ENCODE measurements at places on chromosomes 2 and 18.

DNA sequence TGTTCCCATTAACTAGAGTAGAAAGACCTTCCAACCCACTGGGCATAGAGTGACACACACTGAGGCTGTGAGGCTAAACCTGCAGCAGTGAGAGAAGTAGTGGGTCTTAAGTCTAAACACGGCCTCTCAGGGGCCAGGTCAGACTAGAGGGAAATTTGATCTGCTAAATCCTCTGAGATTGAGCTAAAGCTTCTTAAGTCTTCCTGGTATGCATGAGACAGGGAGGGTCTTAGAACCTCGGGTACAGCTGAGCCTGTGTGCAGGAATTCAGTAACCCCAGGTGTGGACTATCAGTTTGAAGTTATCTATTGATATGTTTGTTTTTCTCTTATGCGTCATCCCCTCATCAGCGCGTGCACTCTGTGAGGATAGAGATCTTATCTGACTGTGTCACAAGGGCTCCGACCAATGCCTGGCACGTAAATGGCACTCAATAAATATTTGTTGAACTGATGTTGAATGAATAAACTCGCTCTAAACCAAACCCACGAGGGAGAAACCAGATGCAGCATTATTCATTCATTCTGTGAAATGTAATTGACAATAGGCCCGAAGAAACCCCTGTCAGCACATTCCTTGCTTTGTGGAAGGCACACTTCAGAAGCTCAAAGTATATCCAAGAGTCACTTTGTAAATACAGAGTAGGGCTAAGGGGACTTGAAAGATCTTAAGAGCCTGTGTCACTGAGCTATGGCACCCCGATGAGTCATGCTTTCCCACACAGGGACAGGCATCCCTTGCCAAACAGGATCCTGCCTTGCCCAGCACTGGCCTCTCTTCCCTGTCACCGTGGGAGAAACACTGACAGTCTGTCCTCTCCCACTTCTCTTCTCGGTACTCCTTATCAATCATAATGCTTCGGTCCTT lies 21.7 kb upstream of the RAB10 start:
- peak; percentile 36 for DNase-seq

- DNase-seq, result peak; percentile 82
Measured at GRCh38 chr2:105797298-105797819, 52.6 kb downstream of the NCK2 start.

- no peak for DNase-seq
Measured at GRCh38 chr2:19987936-19988335, 2.0 kb downstream of the WDR35 start.

GRCh38 chr18:55996717-55997116 lies 408.7 kb upstream of the TCF4 start:
- DNase-seq, result no peak

- DNase-seq, result no peak
Measured at GRCh38 chr2:226847090-226847489, 11.2 kb downstream of the RHBDD1 start.

GRCh38 chr2:8489221-8489620 lies 192.6 kb upstream of the ID2 start:
- DNase-seq, result peak; percentile 30

- DNase-seq, result no peak
Measured at GRCh38 chr2:10572701-10573100, 117.1 kb downstream of the NOL10 start.

- DNase-seq, result peak; percentile 94
Measured at GRCh38 chr2:74201596-74201995, 3.2 kb downstream of the MTHFD2 start.

- peak; percentile 89 for DNase-seq
Measured at GRCh38 chr2:190765386-190766173, 115.0 kb upstream of the GLS start.

- no peak for DNase-seq
Measured at GRCh38 chr18:8744656-8745055, 39.3 kb downstream of the MTCL1 start.

- DNase-seq, result no peak
Measured at GRCh38 chr2:153228904-153229303, 249.7 kb downstream of the RPRM start.

DNA sequence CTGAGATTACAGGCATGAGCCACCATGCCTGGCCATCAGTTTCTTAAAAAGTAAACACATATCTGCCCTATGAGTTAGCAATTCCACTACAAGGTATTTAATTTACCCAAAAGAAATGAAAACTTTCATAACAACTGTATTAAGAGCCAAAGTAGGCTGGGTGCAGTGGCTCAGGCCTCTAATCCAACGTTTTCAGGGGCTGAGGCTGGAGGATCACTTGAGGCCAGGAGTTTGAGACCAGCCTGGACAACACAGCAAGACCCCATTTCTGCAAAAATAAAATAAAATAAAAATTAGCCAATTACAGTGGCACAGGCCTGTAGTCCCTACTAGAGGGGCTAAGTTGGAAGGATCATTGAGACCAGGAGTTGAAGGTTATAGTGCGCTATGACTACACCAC lies 6.5 kb downstream of the ROCK2 start:
- no peak for DNase-seq

DNA sequence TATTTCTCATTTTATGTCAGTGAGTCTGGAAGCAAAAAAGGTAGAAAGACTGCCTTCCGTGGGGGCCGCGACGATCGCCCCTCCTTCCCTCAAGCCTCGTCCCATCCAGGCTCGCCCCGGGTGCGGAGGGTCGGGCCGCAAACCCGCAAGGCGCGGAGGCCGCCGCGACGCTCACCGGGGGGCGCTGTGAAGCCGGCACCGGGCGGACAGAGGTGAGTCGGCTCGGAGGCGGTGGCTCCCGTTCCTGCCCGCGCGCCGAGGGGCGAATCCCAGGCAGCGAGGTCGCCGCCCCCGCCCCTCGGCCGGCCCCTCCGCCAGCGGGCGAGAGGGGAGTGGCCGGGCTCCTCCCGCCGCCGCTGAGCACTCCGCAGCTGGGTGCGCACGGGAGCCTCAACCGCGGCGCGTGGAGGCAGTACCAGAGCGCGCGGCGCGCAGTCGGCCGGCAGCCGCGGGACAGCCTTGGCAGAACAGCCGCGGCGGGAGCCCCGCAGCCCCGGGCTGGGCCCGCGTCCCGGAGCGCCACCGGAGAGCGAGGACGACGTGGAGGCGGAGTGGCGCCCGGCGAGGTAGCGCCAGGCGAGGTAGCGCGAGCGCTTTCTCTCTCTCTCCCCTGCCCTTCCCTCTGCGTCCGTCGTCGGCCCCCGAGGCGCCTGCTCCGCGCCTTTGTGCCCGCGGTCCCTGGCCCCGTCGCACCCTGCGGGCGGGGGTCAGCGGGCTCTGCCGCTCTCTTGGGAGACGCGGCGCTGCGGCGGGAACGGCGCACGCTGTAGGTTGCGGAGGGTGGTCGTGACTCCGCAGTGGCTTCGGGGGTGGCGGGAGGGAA lies at the start of gene MYO1B:
MYO1B (plus strand) TSS at position 359 of the 823 bp plus-strand sequence. CDS start 31,492 bp downstream, outside the sequence.
- DNase-seq, result peak; percentile 71

DNA sequence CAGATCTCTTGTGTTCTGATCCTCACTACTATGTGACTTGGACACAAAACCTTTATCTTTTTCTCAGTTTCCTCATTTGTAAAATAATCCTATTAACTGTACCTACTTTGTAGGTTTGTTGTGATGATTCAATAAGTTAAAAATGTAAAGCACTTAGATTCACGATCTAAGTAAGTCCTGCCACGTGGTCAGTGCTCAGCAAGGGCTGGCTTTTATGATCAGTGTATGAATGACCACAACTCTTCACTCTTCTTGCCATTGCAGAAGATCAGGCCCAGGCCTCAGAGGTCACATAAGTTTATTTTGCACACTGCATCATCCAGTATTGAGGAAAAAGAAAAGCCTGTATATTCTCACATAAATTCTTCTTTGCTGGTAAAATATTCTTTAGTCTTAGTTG lies 1192.5 kb upstream of the ACVR2A start:
- DNase-seq, result no peak

- no peak for DNase-seq
Measured at GRCh38 chr2:132372276-132372675, 44.3 kb upstream of the GPR39 start.

DNA sequence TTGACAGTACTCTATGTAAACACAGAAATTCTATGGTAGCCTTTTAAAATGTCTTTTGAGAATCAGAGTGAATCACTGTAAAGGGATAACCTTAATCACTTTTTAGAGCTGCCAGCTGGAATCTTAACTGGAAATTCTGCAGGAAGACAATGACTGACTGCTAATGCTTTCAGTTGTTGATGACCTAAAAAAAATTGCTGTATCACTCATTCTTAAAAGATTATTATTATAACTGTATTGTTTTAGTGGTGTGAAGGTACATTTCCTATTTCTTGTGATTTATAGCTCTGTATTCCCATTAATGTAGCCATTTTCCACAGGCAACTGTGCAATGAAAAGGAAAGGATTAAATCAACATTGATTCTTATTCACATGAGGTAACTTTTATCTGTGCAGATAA lies 260.5 kb downstream of the CALCRL start:
- DNase-seq, result no peak

DNA sequence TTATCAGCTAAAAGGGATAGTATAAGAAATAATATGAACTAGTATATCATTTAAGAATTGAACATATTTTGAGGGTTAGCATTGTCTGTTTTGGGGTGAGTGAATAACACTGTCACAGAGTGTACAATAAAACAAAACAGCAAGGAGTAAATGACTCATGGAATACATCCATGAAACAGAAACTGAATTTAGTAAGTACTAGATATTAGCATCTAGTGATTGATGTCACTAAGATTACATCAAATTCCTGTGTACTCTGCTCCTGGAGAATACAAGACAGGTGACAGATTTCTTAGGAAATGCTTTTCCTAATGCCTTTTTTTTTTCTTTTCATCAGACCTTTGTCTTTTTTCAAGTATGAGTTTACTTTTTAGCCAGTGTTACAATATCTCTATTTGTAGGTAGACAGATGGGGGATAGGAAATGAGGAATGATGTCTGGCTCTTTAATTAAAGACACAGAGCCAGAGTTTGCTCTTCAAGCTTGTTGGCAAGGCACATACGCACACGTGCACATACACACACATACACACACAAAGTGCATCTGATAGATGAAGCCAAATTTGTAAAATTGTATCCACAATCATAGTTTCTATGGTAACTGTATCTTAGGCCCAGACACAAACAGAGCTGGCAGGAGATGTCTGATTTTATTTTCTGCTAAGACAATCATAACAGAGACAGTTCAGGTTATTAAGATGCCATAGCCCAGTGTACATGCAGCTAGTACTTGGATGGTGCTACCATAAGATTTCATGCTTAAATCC lies 138.2 kb upstream of the NRP2 start:
- DNase-seq, result no peak

GRCh38 chr2:19540739-19541525 lies 182.5 kb upstream of the OSR1 start:
- peak; percentile 97 for DNase-seq

DNA sequence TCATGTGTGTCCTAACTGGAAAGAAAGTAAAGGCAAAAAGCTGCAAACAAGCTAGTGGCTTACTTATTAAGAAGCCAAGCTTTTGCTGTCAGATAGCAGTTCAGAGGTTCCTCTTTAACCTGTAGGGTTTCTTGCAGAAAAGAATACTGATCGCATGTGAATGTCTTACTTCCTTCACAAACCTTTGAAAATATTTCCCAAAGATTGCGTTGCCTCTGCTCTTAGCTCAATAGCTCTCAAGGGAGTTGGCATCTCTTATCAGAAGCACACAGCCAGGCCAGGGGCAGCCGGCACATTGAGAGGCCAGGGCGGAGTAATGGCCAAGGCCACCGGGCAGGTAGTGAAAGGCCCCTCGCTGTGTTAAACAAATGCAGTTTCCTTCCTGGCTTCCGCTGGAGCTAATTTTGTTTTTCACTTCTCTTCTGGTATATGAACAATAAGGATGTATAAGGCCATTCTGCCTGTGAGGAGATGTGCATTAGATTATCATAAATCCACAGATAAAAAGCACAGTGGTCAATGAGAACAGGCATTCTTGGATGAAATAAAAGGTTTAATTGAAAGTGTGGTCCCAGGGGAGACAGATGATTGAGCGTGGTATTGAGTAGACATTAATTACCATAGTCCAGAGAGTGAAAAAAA lies 542.4 kb upstream of the NRP2 start:
- DNase-seq, result no peak

GRCh38 chr2:197324801-197325200 lies 14.2 kb upstream of the ANKRD44 start:
- no peak for DNase-seq

DNA sequence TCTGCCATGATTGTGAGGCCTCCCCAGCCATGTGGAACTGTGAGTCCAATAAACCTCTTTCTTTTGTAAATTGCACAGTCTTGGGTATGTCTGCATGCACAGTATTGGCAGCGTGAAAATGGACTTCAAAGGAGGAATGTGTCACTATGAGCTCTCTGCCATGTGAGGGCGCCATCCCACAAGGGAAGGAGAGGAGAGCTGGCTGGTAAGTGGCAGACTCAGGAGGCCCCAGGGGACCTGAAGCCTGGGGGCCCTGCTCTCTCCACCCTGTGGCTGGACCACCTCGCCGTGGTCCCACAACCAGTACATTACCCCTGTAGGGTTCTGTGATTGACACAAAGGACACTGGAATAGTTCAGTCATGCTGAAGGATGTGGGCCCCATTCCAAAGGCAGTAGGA lies 122.1 kb downstream of the RPIA start:
- DNase-seq, result no peak

- no peak for DNase-seq
Measured at GRCh38 chr2:241808721-241809382, at the start of gene NEU4. NEU4 (plus strand) TSS chr2:241809193; CDS start chr2:241814485, 5,292 bp downstream.

DNA sequence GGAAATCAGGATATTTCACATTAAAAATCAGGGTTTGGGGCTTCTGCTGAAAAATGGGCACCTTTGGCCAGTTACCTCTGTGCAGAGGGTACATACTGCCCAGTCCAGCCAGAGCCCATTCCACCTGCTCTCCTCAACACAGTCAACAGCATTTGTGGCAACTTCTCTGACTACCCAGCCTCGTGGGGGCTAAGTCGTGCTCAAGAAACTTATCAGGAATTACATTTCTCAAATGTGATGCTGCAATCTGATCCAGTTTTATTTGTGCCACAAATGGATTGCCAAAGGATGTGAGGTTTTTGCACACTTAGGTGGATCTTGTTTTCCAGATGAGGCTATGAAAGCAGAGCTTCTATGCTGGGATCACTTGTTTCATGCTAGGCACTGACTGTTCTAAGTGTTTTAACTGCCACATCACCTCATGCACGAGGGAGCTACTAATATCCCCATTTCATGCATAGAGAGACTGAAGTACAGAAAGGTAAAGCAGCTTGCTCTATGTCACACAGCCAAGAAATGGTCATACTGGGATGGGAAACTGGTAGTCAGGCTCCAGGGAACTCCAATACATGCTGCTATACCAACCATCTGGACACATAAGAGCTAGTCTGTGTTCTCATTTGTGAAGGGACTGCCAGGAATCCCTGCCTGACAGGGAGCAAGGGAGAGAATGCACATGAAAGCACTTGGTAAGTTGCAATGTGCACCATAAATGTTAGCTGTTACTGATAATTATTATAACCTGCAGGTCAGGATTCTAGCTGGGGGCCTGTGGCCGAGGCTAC lies 89.0 kb upstream of the HK2 start:
- DNase-seq, result no peak

GRCh38 chr2:53765767-53766166 lies 1.8 kb upstream of the CHAC2 start:
- no peak for DNase-seq

- no peak for DNase-seq
Measured at GRCh38 chr18:56569416-56569815, 69.0 kb downstream of the TXNL1 start.

- peak; percentile 27 for DNase-seq
Measured at GRCh38 chr2:75586971-75587370, 26.2 kb upstream of the EVA1A start.

Measured in fibroblast of mammary gland (primary cell).